ENCODE measurements at places on chromosomes 2 and 18.

DNA sequence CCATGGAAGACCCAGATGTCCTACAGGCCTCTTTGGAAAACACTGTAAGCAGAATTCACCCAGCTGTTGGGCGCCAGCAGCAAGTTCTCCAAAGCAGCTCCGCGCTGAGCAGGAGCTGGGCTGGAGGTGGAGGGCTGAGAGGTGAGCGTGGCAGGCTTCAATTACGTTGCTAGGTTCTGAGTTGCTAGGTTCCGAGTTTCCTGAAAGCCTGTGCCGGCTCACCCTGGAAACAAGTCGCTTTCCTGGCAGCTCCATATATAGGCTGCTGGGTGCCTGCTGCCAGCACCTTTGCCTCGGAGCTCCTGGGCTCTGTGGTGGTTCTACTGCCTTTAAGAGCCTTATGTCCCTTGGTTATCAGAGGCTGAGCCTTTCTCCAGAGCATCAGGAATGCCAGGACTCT lies 14.4 kb upstream of the EGR4 start:
- no peak for DNase-seq

- no peak for DNase-seq
Measured at GRCh38 chr2:15421753-15422152, 139.4 kb downstream of the NBAS start.

GRCh38 chr18:22185771-22186386 lies 16.5 kb downstream of the GATA6 start:
- DNase-seq, result no peak

DNA sequence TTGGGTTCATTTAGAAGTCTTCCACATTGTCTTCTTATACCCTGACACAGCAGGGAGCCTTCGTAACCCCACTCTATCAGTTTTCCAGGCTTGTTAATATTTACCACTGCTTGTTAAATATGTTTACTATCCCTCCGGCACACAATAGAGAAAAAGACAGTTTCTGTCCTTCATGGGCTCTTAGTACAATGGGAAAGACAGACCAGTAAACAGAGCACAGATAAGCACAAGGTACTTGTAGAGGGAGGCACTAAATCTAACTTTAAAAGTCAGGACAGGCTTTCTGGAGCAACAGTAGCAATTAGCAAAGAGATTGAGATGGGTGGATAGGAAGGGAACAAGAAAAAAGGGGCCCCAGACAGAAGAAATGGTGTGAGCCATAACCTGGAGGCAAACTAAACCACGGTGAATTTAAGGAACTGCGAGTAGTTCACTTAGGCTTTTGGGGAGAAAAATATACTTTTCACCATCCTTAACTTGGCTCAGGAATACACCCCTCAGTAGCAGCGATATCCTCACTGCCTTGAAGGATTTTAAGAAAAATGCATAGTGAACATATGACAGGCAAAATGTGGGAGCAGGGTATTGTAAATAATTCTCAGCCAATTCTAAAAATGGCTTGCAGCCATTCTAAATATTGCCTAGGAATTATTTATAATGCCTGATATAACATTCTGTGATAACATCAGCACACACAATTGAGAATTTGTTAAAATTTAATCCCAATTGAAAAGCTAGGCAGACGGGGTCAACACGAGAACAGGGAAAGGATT lies 383.7 kb downstream of the CDH2 start:
- no peak for DNase-seq

DNA sequence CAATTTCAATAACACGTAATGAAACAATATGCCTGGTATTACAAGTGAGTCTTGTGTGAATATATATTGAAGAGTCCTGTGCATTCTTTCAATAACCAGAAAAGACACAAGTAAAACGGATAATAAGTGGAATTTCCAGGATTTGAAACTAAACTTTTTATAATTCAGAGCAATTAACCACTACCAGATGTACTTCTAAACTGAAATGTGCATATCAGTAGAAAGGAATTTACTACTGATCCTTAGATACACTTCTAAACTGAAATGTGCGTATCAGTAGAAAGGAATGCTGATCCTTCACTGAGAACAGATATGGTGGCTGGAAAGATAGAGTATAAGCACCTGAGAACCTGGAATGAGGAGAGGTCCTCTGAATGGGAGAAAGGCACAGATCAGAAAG lies 470.9 kb upstream of the SPHKAP start:
- no peak for DNase-seq

- DNase-seq, result no peak
Measured at GRCh38 chr2:46874236-46874929, 41.2 kb downstream of the MCFD2 start.

DNA sequence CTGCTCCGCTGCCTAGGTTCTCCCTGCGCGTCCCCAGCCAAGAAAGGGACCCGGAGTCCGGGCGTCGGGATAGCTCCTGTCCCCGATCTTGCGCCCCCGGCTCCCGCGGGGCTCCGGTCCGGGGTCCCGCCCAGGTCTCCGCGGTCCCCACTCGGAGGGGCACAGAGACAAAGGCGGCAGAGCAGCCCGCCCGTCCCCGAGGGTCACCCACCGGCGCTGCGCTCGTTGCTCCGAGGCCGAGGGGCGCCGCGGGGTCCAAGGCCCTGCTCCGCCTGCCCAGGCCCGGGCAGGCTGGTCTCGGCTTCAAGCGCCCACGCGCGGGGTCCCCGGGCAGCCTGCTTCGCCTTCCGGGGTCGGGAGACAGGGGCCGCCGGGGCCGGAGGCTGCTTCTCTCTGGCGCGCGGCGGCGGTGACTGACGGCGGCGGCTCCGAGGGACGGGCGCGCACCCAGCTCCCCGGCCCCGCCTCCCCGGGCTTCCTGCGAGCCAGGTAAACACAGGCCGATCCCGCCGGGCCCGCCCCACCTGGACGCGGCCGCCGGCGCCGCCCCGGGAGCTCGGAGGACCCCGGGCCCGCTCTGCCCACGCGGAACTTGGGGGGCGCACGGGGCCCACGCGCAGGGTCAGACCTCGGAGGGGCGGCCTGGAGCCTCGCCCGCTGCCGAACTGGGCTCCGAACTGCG lies at the start of gene MBP:
Gene MBP, minus strand, starts transcription at position 415 of the 682 bp plus-strand sequence. CDS start 27,522 bp downstream, outside the sequence.
- no peak for DNase-seq

DNA sequence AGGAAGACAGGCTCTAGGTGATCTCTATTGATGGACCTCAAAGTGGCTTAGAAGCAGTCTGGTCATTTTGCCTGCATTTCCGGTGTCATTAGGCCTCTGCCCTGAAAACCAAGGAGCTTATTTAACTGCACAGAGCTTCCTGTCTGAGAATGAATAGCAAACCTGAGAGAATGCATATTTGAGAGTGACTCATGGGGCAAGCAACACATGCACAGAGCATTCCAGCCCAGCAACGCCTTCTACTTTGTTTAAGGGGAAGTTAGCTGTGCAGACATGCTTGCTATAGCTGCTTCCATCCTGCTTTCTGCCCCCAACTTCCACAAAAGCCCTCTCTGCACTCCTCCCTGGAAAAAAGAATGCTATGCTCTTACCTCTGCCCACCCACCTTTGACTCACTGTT lies 232.8 kb downstream of the GRB14 start:
- peak; percentile 30 for DNase-seq

- DNase-seq, result no peak
Measured at GRCh38 chr2:96926791-96927190, 56.9 kb upstream of the SEMA4C start.

DNA sequence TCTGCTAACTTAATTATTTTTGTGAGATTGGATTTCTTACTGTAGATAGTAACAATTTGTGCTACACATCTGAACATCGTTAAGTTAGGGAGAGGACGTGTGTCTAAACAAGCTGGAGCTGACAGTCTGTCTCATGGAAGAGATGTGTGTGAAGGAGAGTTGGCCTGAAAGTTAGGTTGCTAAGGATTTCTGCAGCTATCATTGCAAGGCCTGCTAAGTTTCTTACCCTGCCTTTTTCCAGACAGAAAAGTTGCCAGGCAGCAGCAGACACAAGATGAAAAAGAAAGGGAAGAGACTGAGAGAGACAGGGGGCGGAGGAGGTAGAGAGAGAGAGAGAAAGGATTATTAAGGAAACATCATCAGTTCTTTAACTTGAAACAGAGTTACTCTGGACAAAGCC lies 4.1 kb upstream of the LRP1B start:
- DNase-seq, result no peak

DNA sequence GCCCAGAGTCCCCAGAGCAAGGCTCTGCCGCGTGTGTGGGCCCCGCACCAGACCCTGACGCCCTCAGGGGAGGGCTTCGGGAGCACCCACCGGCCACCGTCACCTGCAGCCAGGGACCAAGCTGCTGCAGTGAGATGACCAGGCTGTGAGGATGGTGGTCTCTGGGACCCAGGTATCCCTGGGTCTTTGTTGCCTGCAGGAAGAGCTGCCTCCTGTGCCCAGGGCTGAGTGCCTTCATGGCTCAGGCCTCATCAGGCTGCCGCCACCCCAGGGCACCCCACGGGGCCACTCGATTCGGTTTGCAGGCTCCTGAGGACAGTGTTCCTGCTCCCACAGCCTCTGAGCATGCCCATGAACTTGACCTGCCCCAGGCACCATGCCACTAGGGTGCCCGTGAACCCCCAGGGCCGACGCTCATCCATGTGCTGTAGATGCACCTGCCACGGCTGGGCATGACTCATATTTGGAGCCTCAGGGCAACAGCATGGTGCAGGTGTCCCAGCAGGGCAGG lies 109.8 kb downstream of the FAM210A start:
- DNase-seq, result no peak

DNA sequence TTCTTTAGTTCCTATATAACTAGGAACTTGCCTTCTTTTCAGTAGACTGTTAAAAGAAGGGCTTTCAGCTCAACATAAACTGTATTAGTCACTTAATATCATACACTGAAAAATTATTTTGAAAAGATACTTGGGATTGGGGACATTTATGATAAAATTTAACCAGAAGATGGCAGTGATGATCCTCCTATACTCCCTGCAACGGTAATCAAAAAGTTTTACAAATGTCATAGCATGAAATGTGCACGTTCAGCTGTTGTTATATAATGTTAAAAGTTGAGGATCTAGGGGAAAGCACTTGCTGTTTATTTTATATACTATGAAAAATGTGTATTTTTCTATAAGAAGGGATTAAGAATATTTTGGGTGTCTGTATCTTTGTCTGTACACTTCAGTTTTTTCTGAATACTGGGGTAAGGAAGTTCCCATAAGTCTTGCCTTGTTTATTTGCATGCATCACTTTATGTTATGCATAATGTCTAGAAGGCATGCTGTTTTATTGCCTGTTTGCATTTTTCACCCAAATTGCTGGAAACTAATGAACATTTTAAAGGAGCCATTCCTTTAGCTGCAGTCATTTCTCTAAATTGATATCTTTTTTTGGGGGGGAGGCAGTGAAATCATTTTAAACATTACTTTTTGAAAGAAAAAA lies 19.0 kb downstream of the DYNC1I2 start:
- DNase-seq, result no peak

DNA sequence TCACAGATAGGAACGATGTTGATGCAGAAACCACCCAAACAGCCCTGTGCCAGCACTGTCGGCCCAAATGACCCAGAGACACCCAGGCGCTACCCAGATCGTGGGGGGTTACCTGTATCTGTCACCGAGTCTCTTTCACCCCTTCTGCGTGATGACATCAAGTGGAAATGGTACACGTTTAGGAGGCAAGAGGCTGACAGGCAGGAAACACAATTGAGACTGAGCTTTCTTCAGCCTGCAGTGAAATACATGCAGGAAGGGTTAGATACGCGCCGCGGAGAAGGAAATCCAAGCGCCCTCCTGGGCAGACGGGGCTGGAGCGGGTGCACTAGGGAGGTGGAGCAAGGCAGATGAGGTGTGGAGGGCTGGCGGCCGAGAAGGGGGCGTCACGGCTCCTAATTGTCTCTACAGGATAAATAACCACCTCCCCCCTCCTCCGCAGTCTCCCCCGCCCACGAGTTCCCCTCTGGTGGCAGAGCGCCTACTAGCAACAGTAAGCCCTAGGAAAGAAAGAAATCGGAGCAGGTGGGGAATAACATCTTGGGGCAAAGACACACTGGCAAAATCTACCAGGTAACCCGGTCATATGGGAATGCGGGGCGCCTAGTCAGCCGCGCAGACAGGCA lies at the start of gene RNF152:
Gene RNF152, minus strand, starts transcription at position 325 of the 626 bp plus-strand sequence. CDS start 76,544 bp downstream, outside the sequence.
- DNase-seq, result no peak

DNA sequence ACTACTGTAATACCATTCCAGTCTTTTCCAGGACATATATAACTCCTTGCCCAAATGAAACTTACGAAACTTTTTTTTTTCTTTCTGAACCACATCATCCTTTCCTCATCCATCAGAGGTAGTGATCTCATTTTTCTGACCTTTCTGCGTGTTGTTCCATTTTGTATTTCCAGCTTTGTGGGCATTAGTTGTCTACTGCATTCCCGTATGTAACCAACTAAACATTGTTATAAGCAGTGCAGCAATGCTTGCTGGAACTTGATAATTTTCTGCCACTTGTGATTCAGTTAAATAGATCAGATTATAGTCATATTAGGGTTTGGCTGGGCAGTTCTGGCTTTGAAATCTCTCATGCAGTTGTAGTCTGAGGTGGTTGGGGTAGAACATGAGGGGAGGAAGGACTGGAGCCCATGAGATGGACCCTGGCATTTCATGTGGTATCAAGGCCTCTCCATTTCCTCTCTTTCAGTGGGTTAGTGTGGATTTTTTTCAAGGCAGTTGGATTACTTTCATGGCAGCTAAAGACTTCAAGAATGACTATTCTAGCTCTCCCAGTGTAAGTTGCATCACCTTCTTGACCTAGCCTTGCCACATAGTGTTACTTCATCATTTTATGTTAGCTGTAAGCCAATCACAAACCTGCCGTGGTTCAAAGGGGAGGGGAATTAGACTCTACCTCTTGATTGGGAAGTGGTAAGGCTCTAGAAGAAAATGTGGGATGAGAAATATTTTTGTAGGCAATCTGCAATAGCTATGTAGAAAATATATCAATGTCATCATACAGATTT lies 80.5 kb downstream of the EHBP1 start:
- peak; percentile 13 for DNase-seq

- no peak for DNase-seq
Measured at GRCh38 chr18:31233621-31234275, 71.1 kb upstream of the DSC1 start.

DNA sequence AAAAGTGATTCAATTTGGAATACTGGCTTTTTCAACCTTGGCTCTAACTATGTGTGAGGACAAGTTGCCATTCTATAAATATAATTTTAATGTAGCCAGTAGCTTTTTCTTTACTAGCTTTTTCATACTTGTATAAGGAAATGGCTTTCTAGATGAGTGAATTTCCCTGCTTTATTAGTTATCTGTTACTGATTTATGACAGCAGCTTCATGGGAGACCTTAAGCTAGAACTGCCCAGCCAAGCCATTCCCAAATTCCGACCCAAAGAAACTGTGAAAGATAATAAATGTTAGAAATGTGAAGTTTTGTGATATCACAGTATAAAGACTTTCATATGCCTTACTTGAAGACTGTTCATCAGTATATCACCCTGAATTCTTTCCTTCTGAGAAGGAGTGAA lies 32.3 kb downstream of the BABAM2 start:
- no peak for DNase-seq

- DNase-seq, result no peak
Measured at GRCh38 chr18:11849841-11850634, 1.2 kb upstream of the CHMP1B start.

DNA sequence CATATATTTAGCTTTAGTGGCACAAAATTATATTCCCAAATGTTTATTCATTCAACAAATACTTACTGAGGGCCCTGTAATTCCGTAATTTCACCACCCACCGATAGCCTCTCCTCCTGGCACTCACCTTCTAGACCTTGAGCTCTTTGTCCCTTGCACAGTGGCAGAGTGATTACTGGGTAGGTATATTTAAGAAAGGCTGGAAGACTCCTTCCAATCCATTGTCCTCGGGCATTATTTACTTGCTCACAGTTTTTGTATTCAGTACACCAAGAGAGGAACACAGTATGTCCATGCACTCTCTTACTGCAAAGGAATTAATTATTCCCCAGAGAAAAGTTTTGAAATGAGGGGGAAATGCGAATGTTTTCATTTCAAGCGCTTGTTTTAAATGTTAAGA lies 1.1 kb upstream of the CDCA7 start:
- no peak for DNase-seq

Data from keratinocyte (primary cell).